H7 (cell line): ENCODE measurements at places on chromosomes 16 and 17. TPM values are rescaled to one million over a fixed set of nuclear protein-coding genes. Genes with fewer than 3 reads are reported as not detected.

DHX58 gene
- 1.2 and 5.6 TPM in 2 replicates for total RNA-seq

ARHGAP23 gene
- total RNA-seq = 15.4 and 17.2 TPM in 2 replicates

SYNGR3 gene
- 38.6 and 60.0 TPM in 2 replicates for total RNA-seq

GSG1L2 gene
- not detected in 2 replicates for total RNA-seq

ZNF423 gene
- 42.9 and 43.6 TPM in 2 replicates for total RNA-seq

MMP2 gene
- total RNA-seq = 33.7 and 36.7 TPM in 2 replicates

TIGD7 gene
- total RNA-seq = 2.1 and 5.5 TPM in 2 replicates

SENP3 gene
- 137 and 203 TPM in 2 replicates for total RNA-seq

PRR11 gene
- 26.4 and 28.1 TPM in 2 replicates for total RNA-seq

ABAT gene
- 1.8 and 3.1 TPM in 2 replicates for total RNA-seq

CBX8 gene
- total RNA-seq = 1.4 and 1.9 TPM in 2 replicates

HP gene
- 1.6 and 9.8 TPM in 2 replicates for total RNA-seq

TSNAXIP1 gene
- 0.15 and 0.21 TPM in 2 replicates for total RNA-seq

CHAD gene
- total RNA-seq = not detected in 2 replicates

NGFR gene
- total RNA-seq = 7.9 and 8.7 TPM in 2 replicates

SGCA gene
- total RNA-seq = 0.52 and 1.1 TPM in 2 replicates

KRTAP2-1 gene
- total RNA-seq = not detected in 2 replicates

RPS15A gene
- total RNA-seq = 1,053 and 1,235 TPM in 2 replicates

NTN1 gene
- total RNA-seq = 8.9 and 19.1 TPM in 2 replicates

PHOSPHO1 gene
- total RNA-seq = 0.69 and 0.78 TPM in 2 replicates

MYL4 gene
- total RNA-seq = not detected in 2 replicates

SLFN11 gene
- 0.21 and 0.41 TPM in 2 replicates for total RNA-seq

RUNDC3A gene
- 5.1 and 5.7 TPM in 2 replicates for total RNA-seq

PRR15L gene
- 0.10 TPM in 1 of 2 replicates, not detected in the other for total RNA-seq

PRSS21 gene
- 0.42 and 1.5 TPM in 2 replicates for total RNA-seq

ZNF597 gene
- total RNA-seq = 1.5 and 1.9 TPM in 2 replicates

MYO1C gene
- total RNA-seq = 55.9 and 62.6 TPM in 2 replicates

VASN gene
- total RNA-seq = 3.7 and 4.6 TPM in 2 replicates

ATP2C2 gene
- 0.24 and 0.37 TPM in 2 replicates for total RNA-seq

PRAC1 gene
- total RNA-seq = 156 and 173 TPM in 2 replicates

OR1A1 gene
- total RNA-seq = not detected in 2 replicates

KRT40 gene
- total RNA-seq = not detected in 2 replicates
